ENCODE measurements at places on chromosomes 6 and 20.

DNA sequence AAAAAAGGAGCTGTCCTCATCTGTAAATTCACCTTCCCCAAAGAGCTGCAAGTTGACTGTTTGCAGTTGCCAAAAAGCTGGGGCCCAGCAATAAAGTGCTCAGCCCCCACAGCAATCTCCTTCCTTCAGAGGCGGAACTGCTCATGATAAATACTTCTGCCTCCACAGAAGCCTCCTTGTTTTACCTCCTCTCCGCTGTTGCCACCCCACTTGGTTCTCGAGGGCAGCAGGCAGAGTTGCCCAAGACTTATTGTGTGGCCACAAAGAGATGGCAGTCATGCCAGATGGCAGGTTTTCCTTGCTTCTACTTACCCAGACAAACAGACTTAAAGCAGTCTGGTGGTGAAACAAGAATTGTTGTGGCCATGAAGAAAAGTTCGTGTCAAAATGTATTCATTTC, 66.3 kb downstream of the SLX4IP start:
- peak; percentile 98 for DNase-seq

GRCh38 chr6:46505693-46506512, 14.7 kb upstream of the RCAN2 start:
- no peak for DNase-seq

GRCh38 chr6:153101461-153101860, 29.6 kb downstream of the RGS17 start:
- no peak for DNase-seq

DNA sequence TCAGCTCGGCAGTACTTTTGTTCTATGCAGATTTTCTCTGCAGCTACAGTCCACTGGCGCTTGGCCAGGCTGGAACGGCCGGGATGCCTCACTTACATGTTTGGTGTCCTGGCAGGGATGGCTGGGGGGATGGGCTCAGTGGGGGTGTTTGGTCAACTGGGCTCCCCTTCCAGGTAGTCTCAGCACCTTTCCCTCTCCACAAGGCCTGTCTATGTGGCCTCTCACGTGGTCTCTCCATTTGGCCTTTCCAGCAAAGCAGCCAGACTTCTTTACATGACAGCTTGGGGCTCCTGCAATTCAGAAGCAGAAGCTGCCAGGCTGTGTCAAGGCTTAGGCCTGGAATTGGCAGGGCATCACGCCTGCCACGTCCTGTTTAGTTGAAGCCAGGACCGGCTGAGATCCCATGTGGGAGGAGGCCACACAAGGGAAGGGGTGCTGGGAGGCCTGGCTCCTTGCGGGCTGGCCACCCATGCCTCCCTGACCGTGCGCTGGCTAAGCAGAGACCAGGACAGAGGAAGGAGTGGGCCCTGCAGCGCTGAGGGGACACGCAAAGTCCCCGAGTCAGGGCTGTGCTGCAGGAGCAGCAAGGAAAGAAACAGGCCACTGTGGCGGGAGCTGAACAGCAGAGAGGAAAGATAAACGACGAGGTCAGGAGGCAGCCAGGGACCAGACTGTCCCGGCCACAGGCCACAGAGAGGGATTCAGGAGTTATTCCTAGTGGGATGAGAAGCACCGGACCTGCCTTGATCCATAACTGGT, 38.9 kb downstream of the MGME1 start:
- no peak for DNase-seq

DNA sequence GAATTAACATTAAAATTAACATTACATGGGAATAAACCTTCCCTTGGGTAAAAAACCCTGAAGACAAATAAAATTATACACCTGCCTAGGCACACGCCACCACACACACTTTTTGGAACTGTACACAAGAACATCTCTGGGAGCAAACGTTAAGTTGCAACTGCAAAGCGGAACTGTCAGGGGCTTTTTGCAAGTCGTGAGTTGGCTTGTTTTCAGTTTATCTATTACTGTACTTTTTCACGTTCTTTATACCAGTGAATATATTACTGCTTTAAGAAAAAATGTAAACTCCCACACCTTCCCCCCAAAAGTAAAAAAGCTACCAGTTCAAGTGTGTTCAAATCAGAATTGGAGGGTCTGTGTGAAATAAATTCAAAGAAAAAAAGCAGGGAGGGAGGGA, 65.5 kb upstream of the NFATC2 start:
- DNase-seq, result no peak
